C1 segment of cervical spinal cord (tissue), 14 donors: ENCODE measurements at places on chromosomes 1 and 21.

- no peak for DNase-seq
Measured at GRCh38 chr1:56948403-56949023, 17.3 kb downstream of the C8B start.

- DNase-seq, result no peak
Measured at GRCh38 chr1:68162761-68163160, 69.6 kb downstream of the WLS start.

- DNase-seq, result peak; percentile 17
Measured at GRCh38 chr1:55039342-55040082, at the start of gene PCSK9. Gene PCSK9, plus strand, starts transcription at chr1:55039548. Its CDS starts 290 bp downstream, at chr1:55039838.

DNA sequence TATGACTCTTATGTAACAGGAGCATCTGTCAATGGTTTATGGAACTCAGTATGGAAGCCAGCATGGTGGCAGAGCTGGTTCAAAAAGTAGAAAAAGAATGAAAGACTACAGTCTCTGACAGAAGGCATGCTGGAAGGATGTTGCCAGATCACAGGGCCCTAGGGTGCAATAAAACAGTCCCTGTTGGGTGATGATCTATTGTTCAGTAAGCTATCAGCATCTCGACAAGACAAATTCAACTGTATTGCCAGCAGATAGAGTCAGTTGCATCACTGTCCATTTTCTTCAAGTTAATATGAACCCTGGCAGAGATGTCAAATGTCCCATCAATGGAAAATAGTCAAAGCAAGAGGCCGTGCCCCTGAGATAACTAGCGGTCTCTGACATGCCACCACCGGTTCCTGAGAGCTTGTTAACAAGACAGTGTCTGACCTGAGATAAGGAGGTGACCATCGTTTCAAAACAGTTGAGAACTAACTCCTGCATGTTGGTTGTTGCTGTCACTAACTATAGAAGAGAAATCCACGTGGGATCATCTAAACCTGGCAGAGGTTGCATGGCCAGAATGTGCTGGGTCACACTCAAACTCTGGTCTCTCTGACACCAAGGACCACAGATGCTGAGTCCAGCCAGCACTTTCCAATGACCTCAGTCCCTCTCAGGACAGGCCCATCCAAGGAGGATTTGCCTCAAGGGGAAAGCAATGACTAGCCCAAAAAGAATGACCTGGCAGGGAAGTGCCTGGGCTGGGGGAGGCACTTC is 125.9 kb downstream of the RIPK4 start:
- DNase-seq, result no peak

DNA sequence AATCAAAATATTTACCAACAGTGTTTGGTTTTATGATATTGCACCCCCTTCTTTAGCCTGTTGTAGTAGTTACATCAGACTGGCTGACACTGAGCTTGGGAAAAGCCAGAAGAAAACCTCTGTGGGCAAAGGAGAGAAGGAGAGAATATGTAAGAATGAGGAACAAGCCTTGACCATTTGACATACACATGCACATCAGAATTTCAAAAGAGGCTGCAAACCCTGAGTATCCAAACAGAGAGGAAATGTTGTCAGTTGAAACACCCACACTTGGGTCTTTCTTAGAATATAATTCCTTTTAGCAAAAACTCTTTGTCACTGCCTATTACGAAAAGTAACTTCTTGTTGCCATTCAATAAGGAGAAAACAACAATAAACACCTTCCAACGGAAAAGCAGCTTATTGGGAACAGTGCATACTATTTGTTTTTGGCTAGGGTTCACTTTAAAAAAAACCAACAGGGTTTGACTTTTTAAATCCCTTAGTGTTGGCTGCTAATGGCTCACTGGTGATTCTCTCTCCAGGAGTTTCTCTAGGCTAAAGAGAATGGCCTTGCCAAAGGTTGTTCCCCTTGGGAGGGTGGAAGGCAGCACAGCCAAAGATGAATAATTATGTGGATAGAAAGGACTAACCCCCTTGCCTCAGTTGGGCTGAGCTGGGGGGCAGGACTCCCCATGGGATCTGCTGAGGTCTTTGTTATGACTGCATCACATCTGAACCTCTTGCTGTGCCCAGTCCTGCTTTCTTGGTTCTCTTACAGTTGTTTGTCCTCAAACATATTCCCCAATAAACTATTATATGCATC is 48.9 kb downstream of the GORAB start:
- DNase-seq, result no peak

- DNase-seq, result no peak
Measured at GRCh38 chr1:161902182-161902581, 121.5 kb downstream of the OLFML2B start.

DNA sequence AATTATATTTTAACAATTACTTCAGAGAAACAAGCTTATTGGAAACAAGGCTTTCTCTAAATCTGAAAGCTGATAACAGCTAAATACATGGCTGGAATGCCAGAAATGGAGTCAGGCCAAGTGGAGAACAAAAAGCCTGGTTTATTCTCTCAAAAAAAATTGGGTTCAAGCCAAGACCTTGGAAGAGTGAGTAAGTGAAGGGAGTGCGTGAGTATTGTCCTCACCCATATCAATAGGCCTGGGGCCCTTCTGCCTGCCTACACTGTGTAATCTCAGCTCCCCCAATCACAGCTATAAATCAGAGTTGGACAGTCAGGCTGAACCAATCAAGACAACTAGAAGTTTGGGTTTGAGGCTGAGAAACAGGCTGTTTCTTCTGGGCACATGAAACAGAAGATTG is 7.4 kb downstream of the KYAT3 start:
- no peak for DNase-seq

DNA sequence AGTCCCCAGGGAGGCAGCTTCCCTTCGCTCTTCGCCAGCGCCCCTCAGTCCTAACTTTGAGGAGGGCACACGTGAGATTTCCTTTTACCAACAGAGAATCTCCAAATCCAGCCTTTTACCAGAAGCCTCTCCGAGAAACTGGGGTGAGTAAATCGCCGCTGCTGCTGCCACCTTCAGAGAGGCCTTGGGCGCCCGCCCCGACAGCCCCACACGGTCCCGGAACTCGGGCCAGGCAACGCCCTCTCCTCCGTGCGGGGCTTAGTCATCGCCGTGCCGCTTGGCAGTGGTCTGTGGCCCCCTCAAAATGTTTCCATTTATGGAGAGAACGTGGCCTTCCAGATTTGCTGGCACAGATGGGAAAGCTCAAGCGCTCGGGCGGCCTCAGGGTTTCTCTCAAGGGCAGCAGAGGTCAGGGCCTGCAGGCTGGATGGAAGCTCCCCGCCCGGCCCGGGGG is 41.4 kb upstream of the COL6A2 start:
- no peak for DNase-seq

- DNase-seq, result no peak
Measured at GRCh38 chr1:2124446-2125198, 70.0 kb downstream of the FAAP20 start.

- DNase-seq, result no peak
Measured at GRCh38 chr1:146049436-146049835, 27.9 kb upstream of the HJV start.

GRCh38 chr21:34874684-34875513 is 174.2 kb downstream of the RUNX1 start:
- DNase-seq, result no peak

DNA sequence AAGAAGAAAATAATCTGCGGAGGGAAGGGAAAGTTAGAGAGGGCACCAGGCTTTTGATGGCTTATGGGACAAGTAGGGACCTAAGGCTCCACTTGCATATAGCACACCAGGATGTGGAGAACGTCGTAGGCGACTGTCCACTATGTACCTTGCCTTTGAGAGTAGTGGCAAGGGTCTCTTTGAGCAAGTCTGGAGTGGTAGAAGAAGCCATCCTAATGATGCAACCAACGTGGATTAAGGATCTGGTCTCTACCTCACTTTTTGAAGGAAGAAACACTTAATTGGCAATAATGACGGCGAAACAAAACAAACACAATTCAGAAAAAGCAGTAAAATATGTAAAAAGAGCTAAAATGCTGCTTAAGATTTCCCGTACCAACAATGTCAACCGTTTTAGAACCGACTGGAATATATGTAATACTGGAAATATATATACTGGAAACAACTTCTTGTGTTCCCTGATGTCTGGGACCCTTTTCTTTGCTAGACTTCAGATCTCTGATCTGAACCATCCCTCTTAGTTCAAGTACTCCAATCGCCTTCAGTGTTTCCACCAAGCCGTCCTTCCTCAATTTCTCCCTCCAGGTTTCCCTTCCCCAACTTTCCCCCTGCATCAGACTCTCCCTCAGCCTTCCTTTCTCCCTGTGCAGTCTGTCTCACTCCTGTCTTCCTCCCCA is 821 bp upstream of the KHDRBS1 start:
- DNase-seq, result no peak
